ENCODE measurements at places on chromosomes 11 and 22. TPM values are rescaled to one million over a fixed set of nuclear protein-coding genes. Genes with fewer than 3 reads are reported as not detected.

IGSF22 gene
- total RNA-seq = 0.41 TPM

- no peak for DNase-seq
Measured at GRCh38 chr11:133222425-133223330, 309.6 kb downstream of the OPCML start.

BSX gene
- total RNA-seq = not detected

- no peak for DNase-seq
Measured at GRCh38 chr11:79113054-79113690, 327.7 kb downstream of the TENM4 start.

RNF215 gene
- total RNA-seq = 11.9 TPM

GRCh38 chr22:36926309-36926708 lies 12.9 kb downstream of the CSF2RB start:
- no peak for DNase-seq

TRIM51 gene
- total RNA-seq = not detected

SPI1 gene
- total RNA-seq = not detected

KCNQ1 gene
- 0.99 TPM for total RNA-seq

DNA sequence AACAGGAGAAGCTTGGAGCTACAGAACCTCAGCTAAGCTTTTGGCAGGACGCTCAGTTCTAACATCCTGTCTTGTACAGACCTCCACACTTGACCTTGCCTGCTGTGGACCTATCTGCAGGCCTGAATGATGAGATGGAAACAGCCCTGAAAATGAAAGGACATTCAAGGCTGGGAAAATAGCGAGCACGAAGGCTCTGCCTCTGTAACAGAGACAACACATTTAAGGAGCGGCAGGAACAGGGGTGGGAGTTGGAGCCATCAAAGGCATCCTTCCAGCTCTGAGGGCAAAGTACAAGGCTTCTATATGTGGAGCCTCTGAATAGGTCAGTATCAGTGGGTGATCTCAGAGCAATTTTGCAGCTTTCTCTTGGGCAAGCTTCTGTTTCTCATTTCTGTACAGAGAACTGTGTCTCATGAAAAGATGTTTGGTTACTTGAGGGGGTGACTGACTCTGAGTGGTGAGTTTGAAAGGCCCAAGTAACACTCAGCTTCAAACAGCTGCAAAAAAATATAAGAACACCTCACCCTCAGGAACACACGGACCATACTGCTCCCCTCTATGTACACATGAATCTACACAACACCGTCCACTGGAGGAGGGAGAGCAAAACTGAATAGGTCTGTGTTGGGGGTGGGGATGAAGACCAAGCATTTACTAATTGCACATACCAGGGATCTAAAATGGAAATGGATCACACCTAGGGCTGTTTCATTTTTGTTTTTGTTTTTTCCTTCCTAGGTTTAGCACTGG lies 101.6 kb downstream of the CCDC81 start:
- no peak for DNase-seq

DNA sequence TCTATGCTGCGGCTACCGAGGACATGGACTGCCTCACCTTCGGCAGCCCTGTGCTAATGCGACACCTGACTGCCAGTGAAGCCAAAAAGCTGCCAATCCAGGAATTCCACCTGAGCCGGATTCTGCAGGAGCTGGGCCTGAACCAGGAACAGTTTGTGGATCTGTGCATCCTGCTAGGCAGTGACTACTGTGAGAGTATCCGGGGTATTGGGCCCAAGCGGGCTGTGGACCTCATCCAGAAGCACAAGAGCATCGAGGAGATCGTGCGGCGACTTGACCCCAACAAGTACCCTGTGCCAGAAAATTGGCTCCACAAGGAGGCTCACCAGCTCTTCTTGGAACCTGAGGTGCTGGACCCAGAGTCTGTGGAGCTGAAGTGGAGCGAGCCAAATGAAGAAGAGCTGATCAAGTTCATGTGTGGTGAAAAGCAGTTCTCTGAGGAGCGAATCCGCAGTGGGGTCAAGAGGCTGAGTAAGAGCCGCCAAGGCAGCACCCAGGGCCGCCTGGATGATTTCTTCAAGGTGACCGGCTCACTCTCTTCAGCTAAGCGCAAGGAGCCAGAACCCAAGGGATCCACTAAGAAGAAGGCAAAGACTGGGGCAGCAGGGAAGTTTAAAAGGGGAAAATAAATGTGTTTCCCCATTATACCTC lies 3.3 kb downstream of the FEN1 start:
- no peak for DNase-seq

GRCh38 chr11:132779497-132779896 lies 752.8 kb downstream of the OPCML start:
- peak; percentile 54 for DNase-seq

GRCh38 chr11:14642873-14643696 lies 519 bp upstream of the PDE3B start:
- peak; percentile 5 for DNase-seq

DNA sequence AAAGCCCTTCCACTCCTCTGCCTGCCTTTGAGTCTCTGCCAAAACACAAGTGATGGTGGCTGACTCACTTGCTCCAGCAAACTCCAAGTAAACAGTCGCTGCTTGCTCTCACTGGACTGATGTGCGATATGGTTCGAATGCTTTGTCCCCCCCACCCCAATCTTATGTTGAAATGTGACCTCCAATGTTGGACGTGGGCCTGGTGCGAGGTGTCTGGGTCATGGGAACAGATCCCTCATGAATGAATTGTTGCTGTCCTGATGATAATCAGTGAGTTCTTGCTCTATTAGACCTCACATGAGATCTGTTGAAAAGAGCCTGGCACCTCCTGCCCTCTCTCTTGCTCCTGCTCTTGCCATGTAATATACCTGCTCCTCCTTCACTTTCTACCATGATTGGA lies 747.9 kb downstream of the OPCML start:
- no peak for DNase-seq

PLAAT2 gene
- total RNA-seq = not detected

All from neural progenitor cell (in vitro differentiated cells).